ENCODE measurements at places on chromosomes 6 and 20.
A peak's percentile ranks its signal among the peaks of the same experiment; 100 is the strongest.

DNA sequence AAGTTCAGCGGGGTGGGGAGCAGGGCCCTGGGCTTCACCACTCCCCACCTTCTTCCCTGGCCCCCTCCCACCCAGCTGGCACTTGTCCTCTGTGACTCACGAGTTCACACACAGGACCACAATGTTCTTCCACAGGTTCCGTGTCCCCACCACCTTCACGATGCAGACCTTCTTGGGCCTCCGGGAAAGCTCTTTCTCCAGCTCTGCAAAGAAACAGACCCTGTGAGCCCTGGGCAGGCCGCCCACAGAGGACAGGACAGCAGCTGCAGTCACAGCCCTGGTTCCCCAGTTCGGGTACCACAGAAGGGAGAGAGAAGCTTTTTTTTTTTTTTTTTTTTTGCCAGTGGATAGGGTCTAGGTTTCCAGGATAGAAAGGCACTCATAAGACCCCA is 30.9 kb downstream of the PSMG4 start:
- DNase-seq, result no peak

DNA sequence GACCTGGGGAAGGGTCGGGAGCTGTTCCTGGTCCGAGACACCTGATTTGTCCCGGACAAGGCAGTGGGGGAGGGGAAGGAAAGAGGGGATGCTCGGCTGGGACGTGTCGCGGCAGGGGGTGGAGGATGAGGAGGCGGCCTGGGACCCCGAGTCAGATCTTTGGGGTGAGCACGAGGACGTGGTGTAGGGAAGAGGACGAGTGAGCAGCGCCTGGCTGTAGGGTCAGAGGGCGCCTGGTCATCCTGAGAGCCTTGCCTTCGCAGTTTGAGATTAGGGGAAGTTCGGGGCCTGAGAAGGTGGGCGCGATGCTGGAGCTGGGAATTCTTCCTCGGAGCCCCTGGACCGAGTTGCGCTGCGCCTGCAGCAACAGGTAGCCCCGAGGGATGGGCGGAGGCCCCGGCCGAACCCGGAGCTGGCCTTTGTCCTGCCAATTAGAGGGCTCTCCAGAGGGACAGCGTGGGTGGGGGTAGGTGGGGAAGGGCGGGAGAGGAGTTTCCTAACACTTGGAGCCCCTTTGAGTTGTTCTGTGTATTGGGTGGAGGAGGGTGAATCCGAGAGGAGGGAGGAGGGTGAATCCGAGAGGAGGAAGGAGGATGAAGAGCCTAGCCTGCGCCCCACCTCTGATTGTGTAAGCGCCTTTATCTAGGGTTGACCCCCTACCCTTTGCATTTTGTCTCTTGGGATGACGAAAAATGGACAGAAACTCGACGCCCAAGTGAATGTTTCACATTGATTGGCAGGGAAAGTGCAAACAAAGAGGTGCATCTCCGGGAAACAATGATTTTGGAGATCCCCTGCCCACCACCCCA is 72.0 kb downstream of the SOX4 start:
- DNase-seq, result no peak

DNA sequence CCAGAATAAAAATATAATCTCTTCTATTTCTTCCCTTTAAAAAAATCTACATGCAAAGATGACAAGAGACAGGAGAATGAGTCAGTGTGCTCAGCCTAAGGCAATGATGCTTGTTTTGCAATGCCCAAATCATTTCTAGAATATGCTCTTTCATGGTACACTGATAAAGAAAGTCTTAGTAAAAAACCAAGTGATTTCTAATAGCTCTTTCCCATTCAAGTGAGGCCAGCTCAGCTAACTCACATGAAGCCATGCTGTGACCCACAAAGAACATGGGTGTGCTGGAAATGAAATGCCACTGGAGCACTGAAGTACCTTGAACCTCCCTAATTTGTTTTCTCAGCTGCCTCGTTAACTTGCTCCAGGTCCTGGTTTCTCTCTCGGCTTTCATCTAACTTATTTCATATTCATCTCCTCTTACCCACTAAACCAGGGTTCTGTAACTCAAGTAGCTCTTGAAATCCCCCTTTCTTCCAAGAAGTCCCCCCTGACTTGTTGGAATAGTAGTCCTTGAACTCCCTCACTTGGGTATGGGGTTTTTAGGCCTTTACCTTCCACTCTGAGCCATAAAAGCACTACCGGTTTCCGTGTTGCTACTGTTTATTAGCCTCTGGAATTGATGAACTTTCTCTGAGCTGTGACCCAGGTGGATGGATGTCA is 92.7 kb downstream of the IRF4 start:
- DNase-seq, result no peak

DNA sequence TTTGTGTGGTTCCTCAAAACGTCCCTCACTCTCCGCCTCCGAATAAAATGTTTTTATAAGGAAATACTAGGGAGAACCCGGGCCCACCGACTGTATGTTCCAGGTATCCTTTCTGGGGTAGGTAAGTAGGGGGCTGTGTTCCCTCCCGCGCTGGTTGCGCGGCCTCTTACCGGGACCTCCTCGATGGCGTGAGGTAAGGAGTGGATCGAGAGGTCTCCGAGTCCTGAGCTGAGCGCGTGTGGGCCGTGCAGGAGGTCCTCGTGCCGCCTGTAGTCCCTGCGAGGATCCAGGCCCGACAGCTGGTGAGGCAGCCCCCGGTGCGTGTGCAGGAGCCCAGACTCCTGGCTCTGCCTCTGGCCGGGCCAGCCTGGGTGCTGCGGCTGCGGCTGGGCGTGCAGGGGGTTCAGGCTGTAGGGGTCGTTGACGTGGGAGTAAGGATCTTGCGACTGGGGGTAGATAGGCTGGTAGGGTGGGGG is 5.1 kb downstream of the TFAP2A start:
- no peak for DNase-seq

GRCh38 chr20:53582574-53583351 is 10.9 kb downstream of the ZNF217 start:
- DNase-seq, result no peak

DNA sequence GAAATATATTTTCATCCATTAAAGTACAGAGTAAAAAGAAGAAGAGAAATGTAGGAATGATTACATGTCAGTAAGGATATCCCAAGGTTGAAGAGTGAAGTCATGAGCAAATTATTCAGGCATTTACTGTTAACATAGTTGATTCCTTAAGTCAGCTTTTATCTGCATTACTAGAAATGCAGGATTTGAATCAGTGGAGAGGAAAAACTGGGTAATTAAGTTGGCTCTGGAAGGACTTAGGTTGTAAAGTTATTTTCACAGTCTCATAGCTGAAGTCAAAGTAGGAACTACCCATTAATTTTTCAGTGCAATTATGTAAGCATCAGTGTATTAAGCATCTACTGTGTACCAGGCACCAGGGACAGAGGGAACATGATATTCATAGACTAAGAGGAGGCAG is 7.8 kb downstream of the NAA20 start:
- DNase-seq, result no peak

GRCh38 chr6:33620158-33620855 is 815 bp upstream of the ITPR3 start:
- DNase-seq, result no peak

DNA sequence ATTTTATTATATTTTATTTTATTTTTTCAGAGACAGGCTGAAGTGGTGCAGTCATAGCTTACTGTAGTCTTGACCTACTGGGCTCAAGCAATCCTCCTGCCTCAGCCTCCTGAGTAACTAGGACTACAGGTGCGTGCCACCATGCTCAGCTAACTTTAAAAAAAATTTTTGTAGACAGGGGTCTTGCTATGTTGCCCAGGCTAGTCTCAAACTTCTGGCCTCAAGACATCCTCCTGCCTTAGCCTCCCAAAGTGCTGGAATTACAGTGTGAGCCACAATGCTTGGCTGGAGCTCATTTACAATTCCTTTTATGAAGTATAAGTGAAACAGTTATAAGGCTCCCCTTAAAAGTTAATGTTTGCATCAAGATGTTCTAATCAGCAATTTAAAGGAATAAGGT is 14.5 kb downstream of the FUCA2 start:
- no peak for DNase-seq

GRCh38 chr20:49583669-49584417 is 15.9 kb upstream of the PTGIS start:
- DNase-seq, result peak; percentile 47

DNA sequence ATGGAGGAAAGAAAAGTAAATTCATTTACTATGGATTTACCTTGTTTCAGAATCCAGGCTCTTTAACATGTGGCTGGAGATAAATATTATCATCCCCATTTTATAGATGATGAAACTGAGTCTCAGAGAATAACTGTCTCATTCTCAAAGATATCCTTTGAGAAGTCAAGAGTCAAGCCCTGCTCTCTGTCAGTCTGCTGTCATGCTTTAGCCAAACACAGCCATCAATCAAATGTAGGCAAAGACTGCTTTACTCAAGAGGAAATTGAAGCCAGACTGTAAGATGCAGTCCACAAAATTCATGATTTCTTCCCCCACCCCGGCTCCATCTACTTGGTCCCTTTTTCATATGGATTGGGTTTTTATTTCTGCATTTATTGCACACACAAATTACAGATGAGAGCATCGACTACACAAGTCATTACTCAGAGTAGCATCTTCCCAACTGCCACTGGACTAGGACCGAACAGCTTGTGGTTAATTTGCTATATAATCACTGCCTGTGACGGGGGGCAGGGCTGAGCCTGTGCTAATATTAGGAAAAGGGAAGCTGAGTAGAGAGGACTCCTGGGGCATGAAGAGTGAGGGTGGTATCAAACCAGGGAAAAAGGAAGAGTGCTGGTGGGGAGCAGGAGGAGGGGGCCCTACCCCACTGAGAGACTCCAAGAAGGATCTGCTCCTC is 102.7 kb upstream of the TOP1 start:
- no peak for DNase-seq
